ENCODE measurements at places on chromosomes 5 and 9.

- DNase-seq = no peak
These were observed 66.3 kb upstream of the SPOCK1 start for GRCh38 chr5:137565450-137565849.

DNA sequence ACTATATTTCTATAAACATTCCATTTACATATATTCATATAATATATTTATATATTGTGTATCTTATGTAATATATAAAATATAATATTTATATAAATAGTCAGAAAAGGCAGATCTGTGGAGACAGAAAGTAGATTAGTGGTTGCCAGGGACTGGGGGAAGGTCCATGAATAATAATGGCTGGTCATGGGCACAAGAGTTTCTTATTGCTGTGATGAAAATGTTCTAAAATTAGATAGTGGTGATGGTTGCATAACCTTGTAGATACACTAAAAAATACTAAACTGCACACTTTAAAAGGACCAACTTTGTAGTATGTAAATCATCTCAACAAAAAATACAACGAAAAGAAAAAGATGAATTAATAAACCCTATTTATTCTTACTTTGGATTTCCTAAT is 47.3 kb downstream of the NUP155 start:
- DNase-seq = no peak

DNA sequence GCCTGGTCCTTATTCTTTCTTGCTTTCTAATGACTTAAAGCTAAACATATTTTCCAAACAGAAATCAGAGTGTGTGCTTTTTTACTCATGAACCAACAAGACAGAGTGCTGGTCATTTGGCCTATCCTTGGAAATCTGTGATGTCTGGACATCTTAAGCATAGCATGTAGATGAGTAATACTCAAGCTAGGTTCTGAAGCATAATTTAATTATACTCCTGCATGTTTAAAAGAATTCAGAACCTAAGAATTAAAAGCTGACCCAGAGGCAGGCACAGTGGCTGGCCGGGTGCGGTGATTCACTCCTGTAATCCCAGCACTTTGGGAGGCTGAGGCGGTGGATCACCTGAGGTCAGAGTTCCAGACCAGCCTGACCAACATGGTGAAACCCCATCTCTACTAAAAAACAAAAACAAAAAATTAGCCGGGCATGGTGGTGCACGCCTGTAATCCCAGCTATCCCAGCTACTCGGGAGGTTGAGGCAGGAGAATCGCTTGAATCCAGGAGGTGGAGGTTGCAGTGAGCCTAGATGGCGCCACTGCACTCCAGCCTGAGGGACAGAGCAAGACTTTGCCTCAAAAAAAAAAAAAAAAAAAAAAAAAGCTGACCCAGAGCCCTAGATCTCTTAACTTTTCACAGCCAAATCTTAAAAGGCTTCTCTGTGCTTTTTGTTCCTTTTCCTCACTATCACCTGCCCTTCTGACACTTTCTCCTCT is 16.2 kb upstream of the TJP2 start:
- DNase-seq = no peak

GRCh38 chr9:111305914-111306313 is 24.1 kb downstream of the OR2K2 start:
- no peak for DNase-seq

Measured in omental fat pad (tissue), 4 donors.